ENCODE measurements at places on chromosomes 7 and 10.
A peak's percentile ranks its signal among the peaks of the same experiment; 100 is the strongest.

- DNase-seq = no peak
Observed at GRCh38 chr10:123323884-123324283, 169.7 kb downstream of the BUB3 start.

GRCh38 chr10:98446151-98446660, 529 bp downstream of the HPS1 start:
- peak; percentile 50 for DNase-seq

DNA sequence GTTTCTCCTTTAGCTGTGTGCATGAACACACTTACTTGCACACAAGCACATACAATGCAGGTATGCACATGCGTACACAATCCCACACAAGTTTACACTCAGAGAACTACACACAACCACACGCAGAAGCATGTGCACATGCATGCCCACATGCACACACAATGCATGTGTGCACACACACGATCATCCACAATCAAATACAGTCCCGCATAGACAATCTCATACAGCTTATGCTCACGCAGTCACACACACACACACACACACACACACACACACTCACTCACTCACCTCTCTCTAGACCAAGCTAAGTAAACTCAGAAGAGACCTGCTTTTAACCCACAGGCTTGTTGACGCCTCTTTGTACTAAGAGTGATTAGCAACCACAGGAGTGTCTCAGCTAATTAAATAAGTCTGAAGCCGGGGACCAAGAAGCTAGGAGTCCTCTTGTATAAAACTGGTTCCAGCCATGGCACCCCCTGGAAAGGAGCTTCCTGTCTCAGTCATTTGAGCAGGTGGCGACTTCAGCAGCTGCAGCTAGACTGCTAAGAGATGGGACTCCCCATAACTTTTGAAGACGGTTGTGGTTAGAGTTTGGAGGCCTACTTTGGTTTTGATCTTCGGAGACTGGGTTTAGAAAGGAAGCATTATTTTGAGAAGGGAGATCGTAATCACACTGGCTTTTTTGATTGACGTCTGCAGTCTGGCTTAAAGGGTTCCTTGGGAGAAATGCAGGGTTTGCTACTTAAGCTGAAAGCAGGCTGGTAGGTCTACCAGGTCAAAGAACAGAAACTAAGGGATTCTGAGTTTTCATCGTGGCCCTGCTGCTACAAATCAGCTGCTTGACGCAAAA, 82.3 kb upstream of the ADRB1 start:
- no peak for DNase-seq

DNA sequence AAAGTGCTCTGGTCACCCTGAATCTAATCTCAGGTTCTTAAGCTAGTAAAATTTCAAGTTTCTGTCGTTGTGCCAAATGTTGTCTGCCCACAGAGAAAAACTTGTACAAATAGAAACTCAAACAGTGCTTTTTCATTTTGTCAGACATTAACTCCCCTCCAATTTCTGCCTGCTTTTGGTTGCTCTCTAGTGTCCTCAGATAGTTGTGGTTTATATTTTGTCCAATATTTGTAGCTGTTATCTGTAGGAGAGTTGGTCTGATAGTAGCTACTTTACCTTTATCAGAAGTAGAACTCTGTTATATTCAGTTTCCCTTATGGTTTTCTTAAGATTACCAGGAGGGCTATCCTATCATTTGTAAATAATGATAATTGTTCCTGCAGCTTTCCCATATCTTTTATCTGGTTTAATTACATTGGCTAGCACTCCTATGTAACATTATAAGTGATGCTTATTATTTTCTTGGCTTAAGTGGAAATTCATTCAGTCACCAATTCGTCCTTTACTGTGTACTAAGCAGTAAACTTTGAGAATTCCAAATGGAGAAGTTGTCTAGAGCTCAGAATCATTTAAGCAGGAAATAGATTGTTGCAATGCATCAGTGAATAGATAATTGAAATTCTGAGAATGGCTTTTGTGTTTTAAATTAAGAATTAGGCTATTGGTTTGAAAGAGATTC, 91.0 kb downstream of the ANKIB1 start:
- no peak for DNase-seq

- DNase-seq = no peak
Observed at GRCh38 chr10:123585477-123586445, 80.4 kb upstream of the GPR26 start.

- no peak for DNase-seq
Observed at GRCh38 chr7:16719699-16720098, 33.9 kb upstream of the TSPAN13 start.

- no peak for DNase-seq
Observed at GRCh38 chr10:35639728-35640401, 2.2 kb downstream of the FZD8 start.

DNA sequence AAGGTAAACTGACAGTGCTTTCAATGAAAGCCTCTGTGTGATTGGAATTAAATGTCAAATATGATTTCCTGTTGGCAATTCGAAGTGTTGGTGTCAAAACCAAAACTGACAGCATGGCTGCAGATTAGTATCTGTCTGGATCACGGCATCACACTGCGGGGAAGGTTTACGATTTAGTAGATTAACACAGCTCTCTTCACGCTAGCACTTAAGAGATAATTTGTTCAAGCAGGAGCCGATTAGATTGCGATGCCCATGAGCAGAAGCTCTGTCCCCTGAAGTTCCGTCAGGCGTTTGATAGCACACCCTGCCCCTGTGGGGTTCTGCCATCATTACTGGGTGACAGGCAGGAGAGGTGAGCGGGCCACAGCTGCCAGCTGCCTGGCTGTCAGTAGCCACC, 279.5 kb upstream of the AUTS2 start:
- DNase-seq = no peak

Data from head of caudate nucleus (tissue), 42 donors.